ENCODE measurements at places on chromosomes 4 and X.

DNA sequence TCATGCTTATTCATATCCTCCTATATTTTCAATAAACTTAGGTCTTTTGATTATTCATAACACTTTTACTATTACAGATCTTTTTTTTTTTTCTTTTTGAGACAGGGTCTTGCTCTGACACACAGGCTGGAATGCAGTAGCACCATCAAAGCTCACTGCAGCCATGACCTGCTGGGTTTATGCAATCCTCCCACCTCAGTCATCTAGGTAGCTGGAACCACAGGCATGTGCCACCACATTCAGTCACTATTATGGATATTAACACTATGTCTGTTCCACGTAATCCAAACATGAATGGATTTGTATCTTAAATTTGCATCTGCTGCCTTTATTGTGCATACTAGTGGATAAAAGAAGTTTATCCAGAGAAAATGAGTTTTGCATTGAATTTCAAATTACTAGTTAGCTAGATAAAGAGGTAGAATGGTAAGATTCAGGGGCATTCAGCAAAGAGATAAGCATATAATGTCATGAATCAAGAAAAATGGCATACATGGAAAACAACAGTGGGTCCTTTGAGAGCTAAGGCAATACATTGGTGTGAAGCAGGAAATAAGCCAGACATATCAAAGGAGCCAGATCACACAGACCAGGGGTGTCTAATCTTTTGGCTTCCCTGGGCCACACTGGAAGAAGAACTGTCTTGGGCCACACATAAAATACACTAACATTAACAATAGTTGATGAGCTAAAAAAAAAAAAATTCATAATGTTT lies 13.9 kb downstream of the ANAPC10 start:
- DNase-seq = no peak

GRCh38 chrX:153706799-153707198 lies 17.4 kb downstream of the BCAP31 start:
- no peak for DNase-seq

- no peak for DNase-seq
Measured at GRCh38 chrX:37302569-37302968, 46.6 kb upstream of the PRRG1 start.

- peak; percentile 45 for DNase-seq
Measured at GRCh38 chr4:169070071-169070894, 60.2 kb upstream of the CBR4 start.
